Neuronal stem cell (in vitro differentiated cells): ENCODE measurements at places on chromosomes 5 and 9.

- DNase-seq = no peak
These were observed 3.9 kb upstream of the MEF2C start for GRCh38 chr5:88886746-88887341.

DNA sequence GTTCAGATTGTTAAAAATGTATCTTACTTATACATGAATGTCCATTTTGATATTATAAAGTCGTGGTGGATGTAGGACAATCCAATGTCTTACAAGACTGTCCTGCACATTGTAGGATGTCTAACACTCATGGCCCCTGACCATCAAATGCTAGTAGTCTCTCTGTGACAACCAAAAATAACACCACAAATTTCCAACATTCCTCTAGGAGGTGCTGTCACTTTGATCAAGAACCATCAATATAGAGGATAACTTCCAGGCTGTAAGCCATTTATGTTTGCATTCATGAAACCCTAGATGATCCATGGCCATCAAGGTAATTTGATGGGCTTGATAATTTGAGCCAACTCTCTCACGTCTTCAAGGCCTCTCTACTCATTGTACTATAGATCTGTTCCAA lies 20.5 kb upstream of the ZFR start:
- no peak for DNase-seq

DNA sequence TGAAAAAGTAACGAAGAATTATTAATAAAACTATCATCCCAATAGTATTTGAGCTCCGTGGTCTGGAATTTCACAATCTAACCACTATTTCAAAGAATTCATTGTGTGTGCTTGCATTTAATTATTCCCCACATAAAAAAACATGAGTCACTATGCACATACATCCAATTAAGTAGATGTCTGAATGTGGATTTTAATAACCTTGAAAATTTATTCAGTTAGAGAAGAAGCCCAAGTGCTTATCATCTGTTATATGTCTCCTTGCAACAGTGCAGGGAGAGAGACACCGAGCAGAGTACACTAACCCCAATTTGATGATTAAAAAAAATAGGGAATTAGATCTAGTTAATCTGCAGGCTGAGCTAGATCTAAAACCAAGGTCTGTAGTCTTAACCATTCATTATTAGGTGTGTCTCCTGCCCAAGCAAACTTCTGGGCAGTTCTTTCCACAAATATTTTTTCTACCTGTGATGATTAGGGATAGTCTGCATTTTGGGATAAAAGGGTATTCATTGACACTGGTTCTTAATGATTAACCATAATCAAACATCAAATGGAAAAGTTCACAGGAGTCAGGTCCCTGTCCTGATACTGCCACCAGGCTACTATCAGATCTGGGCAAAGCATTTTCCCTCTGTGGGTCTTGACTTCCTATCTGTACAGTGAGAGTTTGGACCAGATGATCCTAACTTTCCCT lies 164.2 kb downstream of the GRIA1 start:
- DNase-seq = no peak

DNA sequence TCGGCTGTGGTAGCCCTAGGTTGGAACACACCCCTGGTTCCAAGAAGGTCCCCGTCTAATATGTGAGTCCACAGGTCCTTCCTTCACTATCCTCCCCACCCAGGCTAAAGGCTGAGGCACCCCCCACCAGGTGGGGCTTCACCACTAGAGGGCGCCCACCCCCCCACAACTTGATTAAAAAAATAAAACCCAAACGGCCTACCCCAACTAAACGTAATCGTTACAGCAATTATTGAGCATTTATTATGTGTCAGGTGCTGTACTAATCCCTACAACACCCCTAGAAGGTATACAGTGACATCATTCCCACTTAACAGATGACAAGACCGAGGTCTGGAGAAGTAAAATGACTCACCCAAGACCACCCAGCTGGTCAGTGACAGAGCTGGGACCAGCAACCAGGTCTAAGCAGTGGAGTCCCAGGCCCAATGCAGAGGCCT lies 65.0 kb downstream of the FGF18 start:
- no peak for DNase-seq

DNA sequence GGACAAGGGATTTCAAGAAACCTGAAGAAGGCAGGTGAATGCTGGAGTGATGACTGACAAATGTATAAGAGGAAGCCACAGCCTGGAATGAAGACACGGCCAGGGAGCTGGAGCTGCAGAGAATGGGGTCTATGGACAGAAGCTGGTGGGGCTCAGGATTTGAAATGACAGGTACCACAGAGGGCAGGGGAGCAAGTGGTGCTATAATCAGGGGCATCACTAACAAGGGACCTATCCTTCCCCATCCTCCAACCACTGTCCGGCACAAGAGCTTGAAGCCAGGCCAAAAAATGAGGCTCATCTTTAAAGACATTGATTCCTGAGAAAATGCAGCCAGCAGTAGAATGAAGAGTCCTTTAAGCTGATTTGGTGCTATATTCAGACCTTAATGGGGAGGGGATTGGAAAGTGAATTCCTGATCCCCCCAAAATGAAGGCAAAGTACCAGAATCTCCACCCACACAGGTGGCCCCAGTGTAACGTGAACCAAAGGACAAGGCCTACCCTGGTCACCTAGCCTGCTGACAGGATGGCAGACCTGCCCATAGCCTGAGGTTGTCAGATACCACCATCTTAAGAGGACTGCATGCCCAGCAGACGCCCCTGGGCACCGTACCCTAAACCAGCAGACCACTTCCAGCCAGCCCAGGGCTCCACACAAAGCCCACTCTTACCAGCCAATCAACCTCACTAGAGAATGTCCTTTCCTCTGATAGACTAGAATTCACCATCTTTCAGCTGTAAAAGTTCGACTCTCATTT lies 109.2 kb downstream of the SAXO1 start:
- no peak for DNase-seq

DNA sequence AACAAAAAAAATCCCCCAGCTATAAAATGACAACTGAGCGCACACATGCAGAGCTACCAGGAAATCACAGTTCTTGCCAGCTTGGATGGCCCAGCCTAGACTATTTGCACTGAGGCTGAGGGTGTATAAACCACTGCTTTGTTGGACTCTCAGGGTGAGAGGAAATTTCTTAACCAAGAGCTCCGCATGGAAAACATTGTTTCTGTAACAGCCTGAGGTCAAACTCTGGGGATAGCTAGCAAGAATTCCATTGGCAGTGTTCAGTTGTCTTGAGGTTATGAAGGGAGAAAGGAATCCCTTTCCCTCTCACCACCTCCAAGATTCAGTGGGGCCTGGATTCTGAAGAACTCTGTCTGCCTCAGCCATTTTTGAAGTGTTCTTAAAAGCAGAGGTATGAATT lies 360.0 kb downstream of the OSTF1 start:
- no peak for DNase-seq

GRCh38 chr9:37503736-37504135 lies 18.0 kb downstream of the POLR1E start:
- DNase-seq = no peak

DNA sequence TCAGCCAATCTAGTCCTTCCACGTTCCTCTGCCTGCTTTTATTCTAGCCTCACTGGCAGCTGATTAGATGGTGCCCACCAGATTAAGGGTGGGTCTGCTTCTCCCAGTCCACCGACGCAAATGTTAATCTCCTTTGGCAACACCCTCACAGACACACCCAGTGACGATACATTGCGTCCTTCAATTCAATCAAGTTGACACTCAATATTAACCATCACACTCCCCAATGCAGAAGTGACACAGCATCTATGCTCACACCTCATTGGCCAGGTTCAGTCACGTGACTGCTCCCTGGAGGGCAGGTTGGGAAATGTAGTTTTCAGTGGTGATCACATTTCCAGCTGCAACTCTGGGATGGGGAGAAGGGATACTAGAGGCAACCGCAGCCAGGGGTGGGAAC lies 13.0 kb downstream of the SUSD3 start:
- DNase-seq = no peak

DNA sequence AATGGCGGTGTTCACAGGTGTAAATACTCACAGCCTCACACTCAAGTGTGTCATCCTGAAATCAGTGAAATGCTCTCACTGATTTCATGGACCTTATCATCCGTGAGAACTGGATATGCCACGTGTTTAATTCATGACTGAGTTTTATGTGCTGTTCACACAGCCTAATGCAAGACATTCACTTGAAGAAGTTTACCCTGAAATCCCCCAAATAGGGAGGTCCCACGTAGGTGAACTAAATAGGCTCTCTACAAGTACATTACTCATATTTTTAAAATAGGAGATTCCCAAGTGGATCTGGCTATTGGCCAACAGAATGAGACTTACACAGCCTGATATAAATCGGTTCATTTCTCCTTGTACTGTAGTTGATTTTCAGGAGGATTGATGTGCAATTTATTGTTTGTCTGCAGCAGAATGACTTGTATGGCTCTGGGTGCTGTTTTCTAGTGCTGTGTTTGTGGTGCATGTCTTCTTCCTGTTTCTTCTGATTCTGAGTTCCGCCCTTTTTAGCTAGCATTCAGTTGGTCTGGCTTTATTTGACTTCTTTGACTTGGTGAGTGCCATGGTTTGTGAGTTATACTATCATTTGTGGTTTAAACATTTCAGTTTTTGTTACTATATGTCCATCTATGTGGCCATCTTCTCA lies 25.1 kb downstream of the TRIO start:
- DNase-seq = no peak

GRCh38 chr9:135815830-135816650 lies 91.3 kb downstream of the CAMSAP1 start:
- DNase-seq = no peak

DNA sequence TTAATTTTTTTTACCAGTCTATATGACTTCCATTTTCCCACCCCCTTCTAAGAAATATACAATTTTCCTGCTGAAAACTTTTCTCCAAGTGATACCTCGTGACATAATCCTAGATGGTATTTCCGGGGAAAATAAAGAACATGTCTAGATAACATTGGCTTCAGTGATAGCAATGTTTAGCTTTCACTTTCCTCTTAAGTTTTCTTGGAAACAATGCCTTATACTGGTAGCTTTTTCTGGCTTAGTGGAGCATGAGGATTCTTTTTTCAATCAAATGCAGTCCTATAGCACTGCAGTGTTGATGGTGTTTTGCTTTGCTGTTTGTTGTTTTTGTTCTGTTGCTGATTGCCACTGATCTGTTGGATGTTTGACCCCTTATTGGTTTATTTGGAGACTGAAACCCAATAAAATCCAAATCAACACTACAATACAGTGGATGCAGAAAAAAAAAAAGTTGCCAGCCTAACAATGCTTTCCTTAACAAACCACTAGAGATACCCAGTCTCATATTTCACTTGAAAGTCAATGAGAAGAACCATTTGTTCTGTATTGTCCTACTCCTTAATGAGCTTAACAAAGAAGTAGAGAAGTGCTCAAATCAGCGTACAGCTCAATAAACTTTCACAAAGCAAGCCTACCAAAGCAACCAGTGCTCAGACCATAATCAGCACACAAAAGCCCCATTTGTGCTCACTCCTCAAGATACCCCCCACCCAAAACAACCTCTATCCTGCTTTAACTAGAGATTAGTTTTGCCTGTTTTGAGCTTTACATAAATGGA lies 74.2 kb upstream of the GRAMD2B start:
- DNase-seq = peak; percentile 81

GRCh38 chr5:118611332-118611945 lies 376.9 kb downstream of the DTWD2 start:
- DNase-seq = peak; percentile 18

DNA sequence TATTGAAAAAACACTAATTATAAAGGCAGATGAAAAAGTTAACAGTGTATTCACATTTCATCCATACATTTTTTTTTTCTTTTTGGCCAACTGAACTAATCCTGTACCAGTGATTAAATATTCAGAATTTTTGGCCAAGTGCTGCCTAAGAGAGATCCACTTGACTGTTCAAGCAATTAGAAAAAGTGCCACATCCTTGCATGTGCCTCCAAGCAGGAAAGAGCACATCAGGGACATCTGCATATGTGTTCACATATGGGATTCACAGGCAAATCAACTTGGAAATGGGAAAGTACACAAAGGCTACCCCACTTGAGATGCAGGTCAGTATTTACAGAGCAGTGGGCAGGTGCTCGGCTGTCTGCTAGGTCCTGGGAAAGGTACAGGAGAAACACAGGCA lies 163.3 kb upstream of the LHFPL2 start:
- DNase-seq = no peak

DNA sequence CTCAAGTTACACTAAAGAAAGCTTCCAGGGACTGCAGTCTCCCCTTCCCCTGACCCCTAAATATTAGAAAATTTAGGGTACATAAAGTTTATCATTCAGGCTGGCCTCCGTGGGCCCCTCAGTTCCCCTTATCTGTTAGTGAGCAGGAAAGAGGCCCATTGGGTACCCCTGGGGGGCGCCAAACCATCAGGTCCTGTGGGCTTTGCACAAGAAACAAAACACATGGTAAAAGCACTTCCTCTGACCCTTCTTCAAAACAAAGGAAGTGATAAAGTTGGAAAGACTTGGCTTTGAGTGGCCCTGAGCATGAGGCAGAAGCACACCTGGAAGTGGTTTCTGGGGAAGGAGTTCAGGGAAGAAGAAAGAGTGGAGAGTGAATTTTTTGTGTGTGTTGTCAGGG lies 213.0 kb downstream of the SMARCA2 start:
- peak; percentile 17 for DNase-seq

GRCh38 chr5:135087950-135088349 lies 53.9 kb upstream of the PITX1 start:
- no peak for DNase-seq

- DNase-seq = no peak
These were observed 214.9 kb upstream of the EFNA5 start for GRCh38 chr5:107885601-107886000.

DNA sequence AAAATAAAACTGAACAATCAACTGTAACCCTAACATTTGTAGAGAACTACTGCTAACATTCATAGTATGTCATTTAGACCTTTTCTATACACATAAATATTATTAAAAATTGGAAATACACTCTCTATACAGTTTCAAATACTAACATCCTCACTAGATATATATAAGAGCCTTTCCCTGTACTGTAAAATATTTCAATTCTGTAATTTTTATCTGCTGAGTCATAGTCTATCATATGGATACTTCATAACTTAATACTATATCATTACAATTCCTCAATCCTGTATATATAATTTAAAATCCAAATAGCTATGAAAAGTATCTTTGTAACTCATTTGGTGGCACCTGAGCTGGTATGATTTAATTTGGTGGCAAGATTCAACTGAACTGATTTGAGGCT lies 55.8 kb downstream of the FBXO4 start:
- DNase-seq = no peak

GRCh38 chr5:141272906-141273305 lies 27.7 kb downstream of the PCDHB15 start:
- DNase-seq = no peak

- DNase-seq = no peak
These were observed 365.0 kb upstream of the CDH9 start for GRCh38 chr5:27403243-27403882.

GRCh38 chr5:30981576-30981975 lies 211.9 kb upstream of the CDH6 start:
- no peak for DNase-seq

GRCh38 chr5:171310819-171311321 lies 1.8 kb downstream of the TLX3 start:
- DNase-seq = no peak
